ENCODE measurements at places on chromosomes 7 and 10. TPM values are rescaled to one million over a fixed set of nuclear protein-coding genes. Genes with fewer than 3 reads are reported as not detected.

HMX2 gene
- 18.3 TPM for polyA plus RNA-seq

COL13A1 gene
- polyA plus RNA-seq: 0.46 TPM

SORCS1 gene
- polyA plus RNA-seq: 0.71 TPM

TMEM213 gene
- polyA plus RNA-seq: not detected

SPDYE8 gene
- polyA plus RNA-seq: not detected

FKBP6 gene
- not detected for polyA plus RNA-seq

OR2A5 gene
- not detected for polyA plus RNA-seq

ZNF365 gene
- 11.7 TPM for polyA plus RNA-seq

GIMAP6 gene
- polyA plus RNA-seq: 5.8 TPM

ADCY1 gene
- polyA plus RNA-seq: 25.1 TPM

USP54 gene
- polyA plus RNA-seq: 49.6 TPM

COL17A1 gene
- polyA plus RNA-seq: 0.63 TPM

MKX gene
- polyA plus RNA-seq: 0.61 TPM

HGF gene
- polyA plus RNA-seq: 1.2 TPM

PSMC2 gene
- 97.4 TPM for polyA plus RNA-seq

CRTAC1 gene
- 18.8 TPM for polyA plus RNA-seq

ZNF511 gene
- 39.1 TPM for polyA plus RNA-seq

OR9A2 gene
- polyA plus RNA-seq: not detected

SOSTDC1 gene
- polyA plus RNA-seq: 0.97 TPM

OR2A42 gene
- polyA plus RNA-seq: not detected

PLEKHS1 gene
- polyA plus RNA-seq: not detected

WDR37 gene
- 7.2 TPM for polyA plus RNA-seq

VSTM4 gene
- polyA plus RNA-seq: 15.5 TPM

CDK1 gene
- 30.6 TPM for polyA plus RNA-seq

MASTL gene
- polyA plus RNA-seq: 12.5 TPM

TAS2R4 gene
- 0.17 TPM for polyA plus RNA-seq

OR2A12 gene
- polyA plus RNA-seq: not detected

CALD1 gene
- polyA plus RNA-seq: 15.5 TPM

LYZL1 gene
- not detected for polyA plus RNA-seq

MYL7 gene
- polyA plus RNA-seq: not detected

ASB13 gene
- 13.7 TPM for polyA plus RNA-seq

LIPM gene
- not detected for polyA plus RNA-seq

WNT16 gene
- 0.25 TPM for polyA plus RNA-seq

IL6 gene
- polyA plus RNA-seq: 1.6 TPM

MYH16 gene
- polyA plus RNA-seq: not detected

SERPINE1 gene
- 4.3 TPM for polyA plus RNA-seq

GATA3 gene
- not detected for polyA plus RNA-seq

PTPRZ1 gene
- polyA plus RNA-seq: 26.3 TPM

CCDC146 gene
- 0.85 TPM for polyA plus RNA-seq

MKRN1 gene
- 189 TPM for polyA plus RNA-seq

UPK3B gene
- not detected for polyA plus RNA-seq

TUBB8 gene
- 0.29 TPM for polyA plus RNA-seq

FANK1 gene
- 1.2 TPM for polyA plus RNA-seq

EN2 gene
- polyA plus RNA-seq: 0.19 TPM

ZNF503 gene
- polyA plus RNA-seq: 7.6 TPM

DHTKD1 gene
- 23.2 TPM for polyA plus RNA-seq

CPED1 gene
- polyA plus RNA-seq: 0.22 TPM
